ENCODE measurements at places on chromosomes 5 and 9.
A peak's percentile ranks its signal among the peaks of the same experiment; 100 is the strongest.

- DNase-seq = no peak
Measured at GRCh38 chr5:132267166-132267739, 9.8 kb downstream of the PDLIM4 start.

DNA sequence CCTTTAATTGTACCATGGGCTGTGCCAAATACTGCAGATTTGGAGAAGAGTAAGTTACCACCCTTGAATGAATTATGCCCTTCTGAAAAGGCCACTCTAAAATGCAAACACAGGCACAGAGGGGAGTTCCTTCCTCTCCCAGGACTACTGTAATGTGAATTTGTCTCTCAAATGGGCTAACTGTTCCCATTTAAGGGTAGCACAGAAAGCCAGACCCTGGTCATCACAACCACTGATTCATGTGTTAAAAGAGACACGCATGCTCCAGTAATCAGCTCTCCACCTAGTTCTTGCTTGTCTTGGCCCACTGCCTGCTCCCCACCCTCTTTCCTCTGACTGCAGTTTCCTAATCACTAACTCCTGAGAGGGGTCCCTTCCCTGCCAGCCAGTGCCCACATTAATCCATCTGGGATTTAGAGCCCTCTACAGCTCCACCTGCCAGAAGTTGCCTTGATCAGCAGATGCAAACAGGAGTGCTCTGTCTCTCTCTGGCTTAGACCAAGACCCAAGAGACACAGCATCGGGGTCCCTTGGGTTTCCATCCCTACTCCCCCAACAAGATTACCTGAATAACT is 382.4 kb downstream of the TMEM167A start:
- DNase-seq = no peak

DNA sequence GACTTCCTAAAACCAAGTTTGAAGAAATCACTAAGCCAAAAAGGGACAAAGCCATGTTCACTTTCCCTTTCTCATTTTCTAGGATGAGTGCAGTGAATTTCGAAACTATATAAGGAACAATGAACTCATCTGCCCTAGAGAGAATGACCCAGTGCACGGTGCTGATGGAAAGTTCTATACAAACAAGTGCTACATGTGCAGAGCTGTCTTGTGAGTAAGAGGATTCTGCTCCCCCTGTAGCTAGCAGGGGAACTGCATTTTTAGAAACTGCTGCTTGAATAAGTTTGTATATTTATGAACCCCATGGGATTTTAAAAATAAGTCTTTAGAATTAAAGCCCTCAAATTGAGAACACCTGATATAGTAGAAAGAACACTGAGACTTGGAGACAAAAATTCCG is 42.7 kb upstream of the SPINK14 start:
- no peak for DNase-seq

GRCh38 chr5:137778772-137779564 is 24.8 kb upstream of the HNRNPA0 start:
- no peak for DNase-seq

GRCh38 chr5:126043688-126044087 is 379.5 kb upstream of the GRAMD2B start:
- DNase-seq = no peak

DNA sequence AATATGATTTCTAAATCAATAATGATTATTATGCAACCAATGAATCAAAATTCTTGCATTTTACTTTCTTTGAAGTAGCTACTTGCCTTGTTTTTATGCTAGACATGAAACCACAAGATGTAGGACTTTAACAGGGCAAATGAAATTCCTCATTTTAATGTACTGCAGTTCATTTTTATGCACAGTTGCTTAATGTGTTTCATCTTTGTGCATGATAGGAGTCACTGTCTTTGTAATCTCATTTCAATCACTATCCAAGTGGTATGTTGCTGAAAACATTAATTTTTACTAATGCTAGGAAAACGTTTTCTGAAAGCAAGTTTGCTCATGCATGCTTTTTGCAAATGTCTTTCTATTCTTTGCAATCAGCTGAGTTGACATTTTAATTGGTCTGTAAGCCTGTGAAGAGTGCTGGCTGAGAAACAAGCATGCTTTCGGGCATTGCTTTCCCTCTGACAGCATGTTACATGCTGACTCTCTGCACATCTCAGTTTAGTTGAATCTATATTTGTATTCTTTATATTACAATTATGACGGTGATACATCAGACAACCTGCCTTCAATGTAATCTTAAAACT is 535.0 kb upstream of the CDH18 start:
- no peak for DNase-seq

DNA sequence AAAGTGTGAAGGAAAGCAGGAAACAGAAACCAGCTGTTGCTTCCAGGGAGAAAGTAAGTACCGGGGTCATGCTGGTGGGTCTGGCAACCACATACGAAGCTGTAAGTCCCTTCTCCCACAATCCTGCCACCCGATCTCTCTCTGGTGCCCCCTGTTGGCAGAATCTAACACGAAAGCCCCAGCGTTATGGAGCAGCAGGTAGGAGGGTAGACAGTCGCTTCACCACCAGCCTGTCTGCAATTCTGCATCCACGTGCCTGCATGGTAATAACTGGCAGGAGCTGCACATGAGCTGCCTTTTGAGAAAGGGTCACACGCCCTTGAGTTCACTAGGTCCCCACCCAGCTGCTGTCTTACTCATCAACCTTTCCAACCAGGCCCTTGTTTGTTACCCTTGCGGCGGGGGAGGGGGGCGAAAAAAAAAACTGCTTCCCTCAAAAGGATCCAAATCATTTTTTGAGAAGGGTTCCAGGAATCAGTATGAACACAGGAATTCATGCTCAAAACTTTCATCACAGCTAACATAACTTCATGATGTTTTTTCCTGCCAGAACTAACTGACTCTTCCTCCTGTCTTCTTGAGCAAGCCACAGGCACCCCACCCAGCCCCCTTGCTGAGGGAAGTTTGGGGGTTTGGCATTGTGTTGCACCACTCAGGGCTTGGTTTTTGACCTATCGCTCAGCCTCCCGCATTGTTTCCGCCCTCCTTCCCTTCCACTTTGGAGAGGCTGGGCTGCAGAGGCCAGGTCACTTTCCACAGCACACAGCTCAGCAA is 19.6 kb upstream of the TMEM252 start:
- DNase-seq = no peak

DNA sequence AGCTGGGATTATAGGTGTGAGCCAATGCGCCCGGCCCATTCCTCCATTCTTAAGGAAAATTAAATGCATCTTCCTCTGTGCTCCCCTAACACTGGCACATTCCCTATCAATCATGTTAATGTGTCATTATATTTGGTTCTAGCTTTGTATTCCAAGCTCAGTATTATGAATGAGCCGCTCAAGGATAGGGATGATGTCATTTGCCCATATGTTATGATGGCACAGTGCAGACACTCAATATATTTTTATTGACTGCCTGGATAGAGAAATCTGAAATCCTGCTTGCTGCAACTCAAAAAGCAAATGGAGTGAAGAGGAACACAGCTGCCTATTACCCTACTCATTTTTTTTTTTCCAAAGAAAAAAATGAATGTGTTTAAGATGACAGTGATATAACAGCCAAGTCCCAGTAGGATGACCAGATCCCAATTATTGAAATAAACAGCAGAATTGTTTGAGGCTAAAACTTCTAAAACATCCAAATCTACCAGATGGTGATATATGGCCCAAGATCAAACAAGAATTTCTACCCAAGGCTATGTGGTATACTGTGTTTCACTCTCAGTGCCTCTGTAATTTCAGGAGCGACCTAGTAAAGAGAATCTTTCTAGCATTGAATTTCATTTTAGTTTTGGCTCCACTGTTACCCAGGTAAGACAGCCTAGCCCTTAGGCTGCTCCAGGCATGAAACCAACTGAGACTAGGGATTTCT is 16.3 kb downstream of the SUSD1 start:
- DNase-seq = no peak

GRCh38 chr9:9749591-9749990 is 863.2 kb downstream of the PTPRD start:
- no peak for DNase-seq

GRCh38 chr5:81268521-81269196 is 32.7 kb upstream of the ZCCHC9 start:
- DNase-seq = peak; percentile 27

DNA sequence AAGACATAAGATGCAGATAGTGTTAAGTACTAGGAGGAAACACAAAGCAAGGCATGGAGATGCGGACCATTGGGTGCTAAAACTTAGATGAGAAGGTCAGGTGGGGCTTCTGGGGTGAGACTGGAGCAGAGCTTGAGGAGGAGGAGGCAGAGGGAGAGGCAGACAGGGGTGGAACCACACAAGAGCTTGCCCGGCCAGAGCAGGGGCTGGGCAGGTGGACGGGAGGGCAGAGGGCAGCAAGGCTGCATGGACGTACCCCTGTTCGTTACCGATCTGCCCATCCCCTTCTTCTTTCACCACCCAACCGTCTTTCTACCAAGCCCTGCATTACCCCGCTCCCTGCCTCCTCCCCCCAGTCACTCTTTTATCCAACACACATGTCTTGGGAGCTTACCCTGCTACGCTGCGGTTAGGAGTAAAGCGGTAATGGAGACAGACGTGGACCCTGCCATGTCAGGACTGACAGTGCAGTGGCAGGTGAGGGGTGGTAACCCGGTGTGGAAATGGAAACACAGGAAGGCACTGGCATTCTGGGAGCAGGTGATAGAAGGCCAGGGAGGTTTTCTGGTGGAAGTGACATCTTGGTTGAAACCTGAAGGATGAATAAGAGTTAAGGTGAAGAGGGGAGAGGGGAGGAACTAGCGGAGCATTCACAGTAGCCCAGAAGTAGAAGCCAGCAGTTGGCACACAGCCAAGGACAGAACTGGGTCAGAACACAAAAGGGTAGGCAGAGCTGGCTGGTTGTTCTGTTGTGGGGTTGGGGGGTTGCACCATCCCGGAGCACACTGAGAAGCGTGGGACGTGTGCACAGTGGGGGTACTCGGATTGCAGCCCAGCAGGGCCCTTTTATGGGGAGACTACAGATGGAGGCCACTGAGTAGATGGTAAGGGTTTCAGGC is 167.2 kb downstream of the CACNA1B start:
- no peak for DNase-seq

DNA sequence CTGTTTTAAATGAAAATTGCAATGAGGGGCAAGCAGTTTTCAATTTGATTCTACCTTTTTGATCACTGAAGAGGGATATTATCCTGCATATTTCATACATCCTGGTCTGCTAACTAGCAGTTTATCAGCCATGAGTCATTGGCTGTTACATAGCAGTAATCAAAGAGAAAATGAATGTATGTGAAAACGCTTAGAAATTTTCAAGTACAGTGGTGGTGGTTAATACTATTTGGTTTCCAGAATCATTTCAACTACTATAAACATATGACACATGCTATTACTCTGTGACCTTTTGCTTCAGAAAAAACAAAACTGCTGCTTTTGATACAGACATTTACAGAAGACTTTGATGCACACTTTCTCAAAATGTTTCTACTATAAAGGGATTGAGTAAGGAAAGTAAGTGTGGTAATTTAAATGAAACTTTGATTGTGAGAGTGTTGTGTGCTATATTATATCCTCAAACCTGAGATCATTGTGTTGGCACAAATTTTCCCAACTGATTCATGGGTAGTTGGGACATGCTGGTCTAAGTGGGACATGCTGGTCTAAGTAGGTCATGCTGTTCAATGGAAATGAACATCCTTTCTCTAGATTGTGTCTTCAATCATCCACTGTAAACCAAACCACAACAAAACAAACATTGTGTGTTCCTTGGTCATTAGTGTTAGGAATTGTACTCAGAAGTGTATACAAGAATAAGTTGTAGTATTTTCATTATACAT is 5.1 kb downstream of the RNF14 start:
- no peak for DNase-seq

DNA sequence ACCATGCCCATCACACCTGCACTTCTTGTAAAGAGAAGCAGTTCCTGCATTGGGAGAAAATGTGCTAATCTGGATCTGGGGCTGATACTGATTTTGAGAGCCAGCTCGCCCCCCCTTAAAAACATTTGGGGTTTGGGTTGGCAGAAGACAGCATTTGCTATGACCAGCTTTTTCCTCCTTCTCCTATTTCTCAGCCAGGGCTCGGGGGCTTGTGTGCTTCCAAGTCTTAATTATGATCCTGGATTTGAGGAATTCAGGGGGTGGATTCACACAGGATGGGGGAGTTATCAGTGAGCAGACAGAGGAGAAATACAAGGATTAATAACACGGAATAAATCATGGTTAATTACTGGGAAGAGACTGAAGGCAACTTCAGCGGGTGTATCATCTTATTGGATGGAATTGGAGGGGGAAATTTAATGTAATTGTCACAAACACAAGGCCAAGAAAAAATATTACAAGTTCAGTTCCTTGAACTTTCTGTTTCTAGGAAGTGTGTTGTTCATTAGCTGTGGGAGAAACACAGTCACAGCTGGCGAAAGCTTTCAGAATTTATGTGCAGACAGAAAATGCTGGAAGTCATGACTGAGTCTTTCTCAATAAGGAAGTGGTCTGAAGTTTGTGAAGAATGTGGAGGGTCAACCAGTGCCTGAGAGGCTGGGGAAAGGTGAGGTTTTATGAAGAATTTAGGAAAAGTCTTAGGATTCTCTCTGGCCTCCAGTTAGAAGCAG is 15.3 kb downstream of the C9orf152 start:
- DNase-seq = no peak

- DNase-seq = no peak
Measured at GRCh38 chr9:97359147-97359546, 51.7 kb downstream of the CCDC180 start.

DNA sequence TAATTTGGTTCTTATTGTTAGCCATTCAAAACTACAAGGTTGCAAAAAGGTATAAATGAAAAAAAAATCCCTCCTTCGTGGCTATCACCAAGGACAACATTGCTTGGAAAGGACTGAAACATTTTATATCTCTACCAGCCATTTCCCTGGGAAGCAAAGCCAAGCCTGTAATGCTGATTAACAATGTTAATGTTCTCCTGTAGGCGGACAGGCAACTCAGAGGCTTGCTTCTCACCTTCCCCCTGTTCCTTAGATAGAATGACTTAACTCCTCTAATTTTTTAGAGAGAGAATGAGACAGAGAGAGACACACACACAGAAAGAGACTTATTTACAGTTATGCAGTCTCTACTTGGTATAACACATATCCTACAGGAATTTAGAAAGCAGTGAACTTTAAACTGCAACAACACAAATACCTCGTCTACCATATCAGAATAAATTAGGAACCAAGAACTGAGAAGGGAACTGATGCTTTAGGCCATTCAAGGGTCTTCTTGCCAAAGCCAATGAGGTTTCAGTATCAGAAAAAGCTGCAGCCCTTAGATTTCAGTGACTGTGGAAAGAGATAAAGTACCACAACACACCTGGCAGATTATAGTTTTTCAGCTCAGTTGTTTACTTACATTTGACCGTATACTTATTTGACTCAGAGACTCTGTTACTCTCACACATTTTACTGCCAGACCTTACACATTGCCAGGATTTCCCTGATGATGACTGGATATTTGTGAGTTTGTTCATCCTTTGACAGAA is 20.9 kb upstream of the MAN2A1 start:
- no peak for DNase-seq

DNA sequence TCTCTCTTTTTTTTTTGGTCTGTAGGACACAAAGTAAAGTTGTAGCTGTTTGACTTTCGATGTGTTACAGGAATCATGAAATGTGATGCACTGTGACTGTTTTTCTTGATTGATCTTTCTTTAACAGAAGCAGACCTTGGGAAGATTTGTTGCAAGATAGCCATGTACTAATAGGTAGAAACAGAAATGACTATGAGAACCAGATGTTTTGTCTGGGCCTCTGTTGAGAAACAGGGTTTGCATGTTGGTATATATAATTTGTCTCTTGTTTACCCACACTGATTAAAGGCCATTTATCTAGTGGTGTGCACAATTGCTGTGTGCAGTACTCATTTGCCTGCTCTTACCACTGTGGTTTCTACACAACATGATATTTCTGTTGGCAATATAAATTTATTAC is 125.1 kb downstream of the HACD4 start:
- no peak for DNase-seq

All from pulmonary artery endothelial cell (primary cell).